Anterior cingulate cortex (tissue), 58 donors: ENCODE measurements at places on chromosomes 7 and 10.

- no peak for DNase-seq
These were observed 114.1 kb downstream of the VIPR2 start for GRCh38 chr7:159030490-159031134.

DNA sequence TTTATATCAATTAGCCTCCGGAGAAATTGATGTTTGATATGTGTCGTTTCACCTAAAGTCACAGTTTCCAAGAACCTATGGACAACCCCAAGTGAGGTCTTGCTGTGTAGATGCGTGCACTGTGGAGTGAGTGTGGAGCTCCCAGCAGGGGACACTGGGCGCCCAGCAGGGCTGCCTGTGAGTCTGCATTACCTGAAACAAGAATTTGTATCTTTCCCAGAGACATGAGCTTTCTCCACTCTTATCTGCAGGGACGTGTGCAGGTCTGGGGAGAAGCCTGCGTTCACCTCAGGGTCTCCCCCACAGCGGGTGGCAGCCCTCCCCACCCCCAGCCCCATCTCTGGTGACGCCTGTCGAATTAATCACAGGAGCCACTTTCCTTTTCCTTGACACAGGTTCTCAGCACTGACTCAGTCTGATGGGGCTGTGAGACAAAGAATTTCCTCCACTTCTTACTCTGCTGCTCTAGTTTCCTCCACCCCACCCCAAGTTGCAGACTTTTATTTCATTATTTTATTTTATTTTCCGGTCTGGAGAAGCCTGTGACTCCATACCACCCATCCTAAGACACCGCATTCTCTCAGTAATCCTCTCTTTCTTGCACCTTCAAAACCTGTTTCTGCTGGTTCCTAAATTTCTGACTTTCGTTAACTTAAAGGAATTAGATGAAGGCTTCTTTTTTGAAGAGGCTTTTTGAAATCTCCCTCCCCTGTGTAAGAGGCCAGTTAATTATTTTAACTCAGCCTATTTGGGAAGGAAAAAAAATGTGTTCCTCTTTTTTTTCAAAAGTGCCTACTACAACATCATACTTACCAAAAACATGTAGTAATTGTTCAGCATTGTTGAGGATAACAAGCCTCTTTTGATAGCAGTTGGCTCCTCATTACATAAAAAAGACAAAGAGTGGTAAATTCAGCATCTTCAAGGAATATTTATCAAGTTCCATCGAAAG is 17.0 kb upstream of the INSIG1 start:
- no peak for DNase-seq

DNA sequence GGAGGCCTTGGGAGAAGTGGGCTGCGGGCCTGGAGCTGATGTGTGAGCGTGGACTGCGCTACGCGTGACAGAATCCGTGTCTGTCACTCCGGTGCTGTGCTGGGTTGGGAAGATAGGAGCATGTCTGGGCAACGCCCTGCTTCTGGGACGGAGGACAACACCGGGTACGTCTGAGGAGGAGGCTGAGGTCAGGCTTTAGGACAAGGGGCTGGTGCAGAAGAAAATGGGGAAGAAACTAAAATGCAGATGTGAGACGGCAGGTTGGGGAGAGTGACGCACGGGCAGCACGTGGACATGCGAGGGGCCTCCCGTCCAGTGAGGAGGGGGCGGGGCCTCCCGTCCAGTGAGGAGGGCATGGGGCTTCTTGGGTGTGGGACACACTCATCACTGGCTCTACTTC is 207.4 kb downstream of the DNAJB6 start:
- DNase-seq: no peak

DNA sequence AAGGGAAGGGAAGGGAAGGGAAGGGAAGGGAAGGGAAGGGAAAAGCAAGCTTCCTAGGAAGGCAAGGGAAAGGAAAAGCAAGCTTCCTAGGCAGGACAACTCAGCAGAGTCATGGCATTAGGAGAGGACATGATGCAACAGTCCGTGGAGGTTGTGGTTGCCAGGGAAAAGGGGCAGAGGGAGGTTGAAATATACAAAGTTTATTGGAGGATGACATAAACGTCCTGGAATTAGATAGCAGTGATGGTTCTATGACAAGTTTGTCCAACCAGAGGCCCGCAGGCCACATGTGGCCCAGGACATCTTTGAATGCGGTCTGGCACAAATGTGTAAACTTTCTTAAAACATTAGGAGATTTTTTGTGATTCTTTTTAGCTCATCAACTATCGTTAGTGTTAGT is 59.8 kb upstream of the OPN4 start:
- DNase-seq: no peak

GRCh38 chr10:80462299-80462980 is 8.3 kb downstream of the TSPAN14 start:
- DNase-seq: no peak

DNA sequence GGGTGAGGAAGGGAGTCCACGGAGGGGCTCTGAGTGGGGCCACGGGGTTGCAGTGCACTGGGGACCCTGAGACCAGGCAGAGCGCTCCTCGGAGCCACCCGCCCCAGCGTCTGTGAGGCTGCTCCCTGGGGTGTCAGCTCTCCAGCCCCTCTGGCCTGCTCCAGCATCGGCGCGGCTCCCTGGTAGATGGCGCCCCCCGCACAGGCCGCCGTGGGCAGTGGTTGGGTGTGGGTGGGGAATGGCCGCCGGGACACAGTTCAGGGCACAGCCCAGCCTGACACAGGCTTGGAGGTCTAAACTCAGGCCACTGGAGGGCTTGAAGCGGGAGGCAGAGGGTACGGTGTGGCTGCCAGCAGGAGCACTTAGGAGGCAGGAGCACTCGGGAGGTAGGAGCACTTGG is 222.6 kb upstream of the PPP2R2D start:
- DNase-seq: no peak

DNA sequence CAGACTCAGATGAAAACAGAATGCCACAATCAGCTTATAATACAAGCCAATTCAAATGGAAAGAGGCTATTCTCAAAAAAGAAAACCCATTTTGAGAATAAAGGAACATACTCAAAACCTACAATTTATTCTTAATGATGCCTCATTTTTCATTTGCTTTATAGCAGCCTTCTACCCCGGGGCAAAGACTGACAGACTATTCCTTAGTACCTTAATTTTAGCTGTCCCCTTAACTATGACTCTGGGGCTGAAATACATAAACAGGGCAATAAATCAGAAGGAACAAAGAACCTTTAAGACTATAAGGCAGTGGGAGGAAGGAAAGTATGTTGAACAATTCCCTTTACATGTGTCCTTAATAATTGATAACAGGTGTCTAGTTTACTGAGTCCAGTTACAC is 76.8 kb downstream of the TMEM106B start:
- DNase-seq: no peak
